ENCODE measurements at places on chromosomes 7 and 10.

DNA sequence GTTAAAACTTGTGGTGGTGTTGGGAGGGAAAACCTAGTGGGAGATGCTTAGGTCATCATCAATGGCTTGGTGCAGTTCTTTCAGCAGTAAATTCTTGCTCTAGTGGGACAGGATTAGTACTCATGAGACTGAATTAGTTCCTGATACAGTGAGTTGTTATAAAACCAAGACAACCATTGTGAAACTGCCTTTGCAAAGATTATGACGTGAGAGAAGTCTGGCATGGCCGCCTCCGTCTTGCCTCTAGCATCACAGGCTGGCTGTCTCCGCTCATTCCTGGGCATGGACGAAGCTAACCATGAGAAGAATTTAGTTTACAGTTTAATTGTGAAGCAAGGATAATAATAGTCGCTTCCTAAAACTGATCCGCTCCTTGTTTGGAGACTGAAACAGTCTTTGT, 186.4 kb downstream of the KIF20B start:
- no peak for DNase-seq

DNA sequence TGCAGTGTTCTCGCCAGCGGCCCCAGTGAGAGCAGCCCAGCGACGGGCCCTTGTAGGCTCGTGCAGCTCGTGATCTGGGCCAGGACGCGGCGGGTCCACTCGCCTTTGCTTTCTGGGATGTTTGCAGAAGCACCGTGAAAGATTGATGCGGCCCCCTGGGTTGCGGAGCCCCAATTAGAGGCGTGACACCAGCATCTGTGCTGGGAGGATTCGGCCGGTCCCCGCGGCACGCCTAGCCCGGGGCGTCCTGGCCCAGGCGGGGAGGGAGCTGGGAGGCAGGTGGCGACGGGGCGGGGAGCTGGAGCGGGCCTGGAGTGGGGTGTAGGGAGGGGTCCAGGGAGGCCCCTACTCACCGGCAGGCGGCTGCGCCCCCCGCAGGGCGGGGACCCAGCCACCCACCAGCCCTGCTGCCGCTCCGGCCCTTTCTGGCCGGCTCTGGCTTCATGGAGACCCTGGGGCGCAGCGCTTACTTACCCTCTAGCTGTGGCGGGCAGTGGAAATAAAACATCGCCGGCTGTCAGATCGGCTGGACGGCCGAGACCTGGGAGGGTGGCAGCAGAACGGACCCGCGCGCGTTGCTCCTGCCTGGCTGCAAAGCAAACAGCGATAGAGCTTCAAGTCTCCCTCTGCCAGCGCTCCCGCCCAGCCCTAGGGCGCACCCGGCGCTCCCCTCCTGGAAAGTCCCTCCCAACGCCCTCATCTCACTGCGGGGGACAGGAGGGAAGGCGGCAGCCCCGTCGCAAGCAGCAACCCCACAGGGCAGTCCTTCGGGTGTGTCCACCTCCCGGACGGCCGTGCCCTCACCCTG, 752 bp downstream of the DRGX start:
- no peak for DNase-seq

GRCh38 chr10:113791691-113792090, 40.2 kb downstream of the PLEKHS1 start:
- no peak for DNase-seq

DNA sequence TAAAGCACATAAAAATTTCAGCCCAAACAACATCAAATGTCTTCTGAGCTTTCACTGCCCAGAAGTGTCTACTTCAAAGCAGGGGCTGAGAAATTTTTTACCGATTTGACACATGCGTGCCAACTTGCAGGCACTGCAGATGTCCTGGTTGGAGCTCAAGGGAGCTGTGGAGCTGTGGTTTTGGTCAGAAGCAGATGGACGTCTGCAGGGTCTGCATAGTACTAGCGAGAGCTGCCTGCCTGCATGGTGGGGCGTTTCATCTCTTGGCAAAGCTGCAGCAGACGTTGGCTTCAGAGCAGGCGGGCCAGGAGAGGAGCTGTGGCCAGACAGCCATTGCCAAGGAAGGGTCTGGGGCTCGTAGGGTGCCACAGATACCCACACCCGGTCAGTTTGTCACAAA, 296.7 kb downstream of the GLRX3 start:
- no peak for DNase-seq

DNA sequence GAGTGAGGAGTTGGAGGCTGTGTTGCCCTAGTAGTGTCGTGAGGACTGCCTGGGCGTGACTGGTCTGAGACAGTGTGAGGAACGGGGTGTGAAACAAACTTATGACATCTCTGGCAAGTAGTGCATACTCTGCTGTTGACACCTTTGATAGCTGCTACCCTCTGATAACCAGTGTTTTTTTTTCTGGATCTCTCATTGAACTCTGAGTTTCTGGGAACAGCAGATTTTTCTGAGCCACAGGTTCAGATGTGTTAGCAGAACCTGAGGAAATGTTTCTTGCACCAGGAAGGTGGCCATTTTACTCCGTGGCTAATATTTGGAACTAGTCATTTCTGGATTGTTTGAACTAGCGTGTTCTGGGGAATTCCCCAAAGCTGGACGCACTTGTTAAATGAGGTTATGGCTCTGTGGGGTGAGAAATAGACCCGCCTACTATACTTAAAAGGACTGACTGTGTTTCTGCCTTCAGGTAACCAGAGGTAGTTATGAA, 52.9 kb downstream of the AUTS2 start:
- DNase-seq, result no peak

DNA sequence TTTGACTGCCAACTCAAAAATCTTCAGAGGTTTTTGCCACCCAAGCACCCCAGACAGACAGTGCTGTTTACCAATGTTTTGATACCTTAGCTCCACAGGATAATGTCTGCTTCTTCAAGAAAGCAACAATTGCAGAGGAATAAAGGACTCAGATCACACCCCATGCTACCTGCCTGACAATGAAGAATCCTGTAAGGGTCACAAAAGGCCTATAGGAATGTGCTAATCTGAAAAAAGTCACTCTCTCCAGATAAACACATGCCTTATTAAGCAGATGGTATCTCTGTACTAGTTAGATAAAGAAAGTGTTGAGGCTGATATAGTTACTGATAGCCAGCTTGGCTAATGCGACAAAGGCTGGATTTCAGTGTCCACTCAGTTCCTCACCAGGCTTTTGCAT, 1076.7 kb upstream of the SORCS1 start:
- no peak for DNase-seq

DNA sequence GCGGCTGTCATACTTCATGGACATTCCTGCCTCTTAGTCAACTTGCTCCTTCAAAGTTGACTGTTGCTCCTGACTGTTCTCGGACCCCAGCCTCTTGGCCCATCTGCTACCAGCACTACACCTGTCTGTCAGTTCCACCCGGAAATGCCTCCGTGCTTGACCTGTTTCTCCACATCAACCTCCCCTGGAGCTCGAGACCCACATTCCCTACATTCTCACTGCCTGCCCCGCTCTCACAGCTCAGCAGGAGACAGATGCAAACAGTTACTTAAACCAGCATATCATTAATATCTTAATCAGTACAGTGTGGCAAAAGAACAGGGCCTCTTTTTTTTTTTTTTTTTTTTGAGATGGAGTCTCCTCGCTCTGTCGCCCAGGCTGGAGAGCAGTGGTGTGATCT, 174.3 kb downstream of the NRP1 start:
- no peak for DNase-seq

GRCh38 chr7:24191362-24191761, 92.6 kb upstream of the NPY start:
- no peak for DNase-seq

DNA sequence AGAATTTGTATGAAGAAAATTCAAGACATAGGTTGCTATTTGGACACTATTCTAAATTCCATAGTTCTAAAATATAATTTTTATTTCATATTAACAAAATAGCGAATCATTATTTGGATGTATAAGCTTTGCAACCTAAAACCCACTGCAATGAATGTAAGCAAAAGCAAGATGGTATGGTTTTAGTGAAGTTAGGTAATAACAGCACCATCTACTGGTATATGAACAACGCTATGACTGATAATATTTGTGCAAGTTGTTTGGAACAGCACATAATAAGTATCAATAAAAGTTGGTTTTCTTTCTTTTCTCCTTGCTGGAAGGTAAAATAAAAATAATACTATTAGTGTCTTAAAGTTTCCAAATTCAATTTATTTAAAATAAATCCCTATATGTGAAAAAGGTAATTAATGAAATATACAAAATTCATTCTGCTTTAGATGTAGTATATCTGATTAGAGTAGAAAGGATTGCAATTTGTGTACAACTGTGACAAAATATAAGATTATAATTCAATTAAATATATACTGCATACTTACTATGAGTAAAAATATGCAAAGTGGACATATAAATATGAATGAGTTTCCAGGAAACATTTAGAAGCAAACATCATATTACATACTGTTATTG, 79.0 kb upstream of the LSM8 start:
- DNase-seq, result no peak

DNA sequence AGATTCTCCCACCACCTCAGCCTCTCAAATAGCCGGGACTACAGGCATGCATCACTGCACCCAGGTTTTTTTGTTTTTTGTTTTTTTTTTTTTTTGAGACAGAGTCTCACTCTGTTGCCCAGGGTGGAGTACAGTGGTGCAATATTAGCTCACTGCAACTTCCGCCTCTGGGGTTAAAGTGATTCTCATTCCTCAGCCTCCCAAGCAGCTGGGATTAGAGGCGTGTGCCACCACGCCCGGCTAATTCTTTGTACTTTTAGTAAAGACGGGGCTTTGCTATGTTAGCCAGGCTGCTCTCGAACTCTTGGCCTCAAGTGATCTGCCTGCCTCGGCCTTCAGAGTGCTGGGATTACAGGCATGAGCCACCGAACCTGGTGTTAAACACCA, 107.5 kb upstream of the KIF5B start:
- no peak for DNase-seq

GRCh38 chr7:126768836-126769235, 483.9 kb downstream of the GRM8 start:
- no peak for DNase-seq

GRCh38 chr10:81177651-81178244, 640.0 kb downstream of the SH2D4B start:
- no peak for DNase-seq

DNA sequence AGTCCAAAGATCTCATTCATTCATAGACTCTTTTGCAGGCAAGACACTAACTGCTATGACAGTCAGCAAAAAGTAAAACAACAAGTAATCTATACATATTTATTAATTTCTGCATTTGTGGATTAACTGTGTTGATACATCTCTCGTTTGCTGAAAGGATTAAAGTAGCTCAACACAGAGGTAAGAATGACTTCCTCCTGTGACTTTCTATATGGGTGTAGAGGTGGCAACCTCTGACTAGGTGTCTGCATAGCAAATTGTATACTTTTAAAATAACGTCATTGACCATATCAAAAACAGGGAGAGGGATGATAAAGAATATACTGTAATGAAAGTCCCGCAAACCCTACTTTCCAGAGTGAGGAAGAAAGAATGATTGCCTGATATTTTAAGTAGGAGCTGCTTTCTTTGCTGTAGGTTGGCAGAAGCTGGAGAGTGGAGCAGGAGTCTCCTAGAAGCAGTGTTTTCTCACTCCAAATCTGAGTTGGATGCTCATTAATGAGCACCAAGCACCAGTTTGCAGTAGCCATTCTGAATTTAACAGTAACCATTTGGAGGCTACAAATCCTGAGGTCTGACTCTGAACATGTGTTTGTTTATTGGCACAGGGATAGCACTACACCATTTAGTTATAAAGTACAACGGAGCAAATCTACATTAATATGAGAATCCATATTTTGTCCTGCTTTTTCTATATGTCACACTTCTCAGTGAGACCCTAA, 9.2 kb upstream of the LRRN3 start:
- no peak for DNase-seq

GRCh38 chr10:114957673-114958072, 19.7 kb downstream of the TRUB1 start:
- DNase-seq, result no peak

- DNase-seq, result no peak
Observed at GRCh38 chr10:62992145-62992721, 140.9 kb upstream of the NRBF2 start.

DNA sequence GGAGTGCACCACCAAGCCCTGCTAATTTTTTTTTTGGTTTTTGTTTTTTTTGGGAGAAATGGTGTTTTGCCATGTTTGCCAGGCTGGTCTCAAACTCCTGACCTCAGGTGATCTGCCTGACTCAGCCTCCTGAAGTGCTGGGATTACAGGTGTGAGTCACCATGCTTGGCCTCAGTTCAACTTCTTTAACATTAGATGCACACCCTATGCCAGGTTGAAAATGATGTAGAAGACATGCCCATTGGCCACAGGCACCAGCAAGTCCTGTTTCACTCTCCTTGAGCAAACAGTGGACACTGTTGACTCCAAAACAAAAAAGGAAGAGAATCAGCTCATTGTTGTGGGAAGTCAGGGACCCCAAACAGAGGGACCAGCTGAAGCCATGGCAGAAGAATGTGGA, 1205.3 kb downstream of the REEP3 start:
- DNase-seq, result no peak

DNA sequence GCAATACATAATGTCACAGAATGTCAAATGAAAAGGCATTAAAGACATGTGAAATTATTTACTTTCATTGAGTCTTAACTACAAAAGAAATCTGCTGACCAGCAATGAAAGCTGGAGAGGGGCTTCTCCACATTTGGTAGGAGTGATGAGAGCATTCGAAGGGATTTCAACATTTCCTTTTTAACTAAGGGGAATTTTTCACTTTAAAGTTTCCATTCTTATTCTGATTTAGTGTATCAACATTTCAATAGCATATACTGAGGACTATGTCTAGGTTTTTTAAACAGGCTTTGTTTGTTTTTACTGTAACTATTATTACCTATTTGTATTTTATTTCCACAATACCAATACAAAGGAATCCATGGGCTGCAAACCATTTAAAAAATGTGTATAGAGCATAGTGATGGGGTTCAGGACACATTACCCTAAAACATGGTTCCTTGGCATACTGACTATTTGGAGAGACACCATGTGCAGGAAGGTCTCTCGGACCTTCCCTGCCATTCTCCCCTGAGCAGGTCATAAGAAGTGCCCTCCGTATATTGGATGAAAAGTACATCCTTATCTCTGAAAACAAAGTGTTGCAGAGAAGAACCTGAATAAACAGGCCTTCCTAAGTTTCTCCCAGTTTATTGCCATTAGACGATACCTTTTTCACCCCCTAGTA, 278.7 kb downstream of the DOCK4 start:
- DNase-seq, result no peak

GRCh38 chr7:68133045-68133444, 1136.4 kb downstream of the TYW1 start:
- DNase-seq, result no peak

Data from stimulated activated CD8-positive, alpha-beta memory T cell treated with anti-CD3 and anti-CD28 coated beads, Interleukin-7, amount 100 ng/mL, for 24 hours (primary cell).